Endothelial cell (in vitro differentiated cells): ENCODE measurements at places on chromosomes 12 and 14.

- DNase-seq, result no peak
Observed at GRCh38 chr14:39731912-39732311, 299.7 kb upstream of the FBXO33 start.

- peak; percentile 43 for DNase-seq
Observed at GRCh38 chr14:100786131-100786530, 39.8 kb upstream of the MEG3 start.

DNA sequence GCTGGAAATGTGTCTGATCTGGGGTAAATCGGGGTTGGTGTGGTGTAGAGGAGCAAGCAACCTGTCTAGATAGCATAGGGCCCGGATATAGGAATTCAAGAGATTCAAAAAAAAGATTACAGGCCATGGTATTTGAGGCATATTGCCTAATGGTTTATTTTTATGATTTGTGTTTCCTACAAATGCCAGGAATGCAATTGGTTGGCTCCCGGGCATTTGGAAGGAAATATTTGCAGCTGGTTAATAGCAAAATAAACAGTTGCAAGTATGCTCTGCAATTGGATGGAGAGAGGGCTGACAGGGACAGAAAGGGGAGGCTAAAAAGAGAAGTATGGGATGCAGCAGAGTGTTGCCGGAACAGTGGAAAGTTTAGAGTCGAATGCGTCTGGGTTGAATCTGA, 315.6 kb upstream of the ATP2B1 start:
- no peak for DNase-seq

- no peak for DNase-seq
Observed at GRCh38 chr12:71558445-71558844, 105.2 kb downstream of the ZFC3H1 start.

DNA sequence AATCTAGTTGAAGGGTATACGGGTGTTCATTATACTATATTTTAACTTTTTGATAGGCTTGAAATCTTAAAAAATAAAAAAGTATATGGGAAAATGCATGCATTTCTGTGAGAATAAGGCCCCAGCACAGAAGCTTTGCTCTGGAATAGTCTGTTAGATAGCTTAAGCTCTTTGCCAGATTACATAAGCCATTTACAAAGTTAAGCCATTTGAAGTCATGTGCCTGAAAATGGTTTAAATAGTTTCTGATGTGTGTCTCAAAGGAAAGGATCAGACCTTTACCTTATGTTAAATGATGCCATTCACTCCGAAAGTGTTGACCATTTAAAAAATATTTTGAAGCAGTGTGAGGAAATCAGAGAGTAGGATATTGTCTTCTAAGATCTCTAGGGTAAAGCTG, 51.3 kb downstream of the WASHC4 start:
- no peak for DNase-seq

- peak; percentile 68 for DNase-seq
Observed at GRCh38 chr14:68977718-68978171, 1.4 kb downstream of the ACTN1 start.

DNA sequence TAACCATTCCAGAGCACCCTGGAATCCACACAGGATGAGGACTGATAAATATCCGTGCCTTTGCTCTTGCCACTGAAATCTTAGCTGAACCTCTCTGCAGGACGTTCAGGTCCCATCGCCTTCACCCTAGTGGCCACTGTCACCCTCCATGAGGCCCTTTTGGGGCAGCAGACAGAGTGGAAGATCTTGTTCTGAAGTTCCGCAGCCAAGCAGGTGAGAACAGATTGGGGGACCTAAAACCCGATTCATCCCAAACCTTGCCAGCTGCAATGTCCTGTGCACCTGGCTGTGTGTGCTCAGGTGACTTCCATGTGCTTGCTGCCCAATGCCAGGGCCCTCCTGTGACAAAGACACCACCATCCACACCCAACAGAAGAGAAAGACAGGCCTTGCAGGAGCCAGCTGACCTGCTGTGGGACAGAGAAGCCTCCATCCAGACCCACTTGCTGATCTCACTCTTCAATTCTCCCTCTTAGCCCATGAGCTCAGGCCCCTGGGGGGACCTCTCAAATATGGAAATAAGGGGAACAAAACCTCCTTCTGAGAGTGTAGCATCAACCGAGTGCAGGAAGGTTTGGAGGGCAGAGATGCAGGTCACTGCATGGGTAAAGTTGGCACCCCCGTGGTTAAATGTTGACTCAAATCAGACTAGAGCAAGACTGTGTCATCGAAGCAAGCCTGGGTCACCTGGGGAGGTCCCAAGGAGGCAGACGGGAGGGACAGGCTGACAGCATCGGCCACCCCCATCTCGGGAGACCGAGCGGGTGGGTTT, 308.7 kb upstream of the DIO3 start:
- no peak for DNase-seq

- no peak for DNase-seq
Observed at GRCh38 chr14:106044949-106045596, 518.7 kb downstream of the TMEM121 start.

GRCh38 chr12:129002427-129002826, 149.1 kb downstream of the GLT1D1 start:
- no peak for DNase-seq
